ENCODE measurements at places on chromosomes 2 and 18. TPM values are rescaled to one million over a fixed set of nuclear protein-coding genes. Genes with fewer than 3 reads are reported as not detected.

GRCh38 chr2:39620067-39620466 lies 45.6 kb upstream of the TMEM178A start:
- H3K36me3 ChIP-seq: no peaks in the 10 kb centered on the region
- no peaks in the 10 kb centered on the region for H3K27me3 ChIP-seq
- H3K27ac ChIP-seq: no peak overlapping the region

- DNase-seq: no peak
- H3K27ac ChIP-seq: no peak overlapping the region
- no peaks in the 10 kb centered on the region for H3K36me3 ChIP-seq
- no peak overlapping the region for H3K4me3 ChIP-seq
- H3K4me1 ChIP-seq: no peaks in the 10 kb centered on the region
Observed at GRCh38 chr2:158297606-158298005, 158.9 kb downstream of the CCDC148 start.

DNA sequence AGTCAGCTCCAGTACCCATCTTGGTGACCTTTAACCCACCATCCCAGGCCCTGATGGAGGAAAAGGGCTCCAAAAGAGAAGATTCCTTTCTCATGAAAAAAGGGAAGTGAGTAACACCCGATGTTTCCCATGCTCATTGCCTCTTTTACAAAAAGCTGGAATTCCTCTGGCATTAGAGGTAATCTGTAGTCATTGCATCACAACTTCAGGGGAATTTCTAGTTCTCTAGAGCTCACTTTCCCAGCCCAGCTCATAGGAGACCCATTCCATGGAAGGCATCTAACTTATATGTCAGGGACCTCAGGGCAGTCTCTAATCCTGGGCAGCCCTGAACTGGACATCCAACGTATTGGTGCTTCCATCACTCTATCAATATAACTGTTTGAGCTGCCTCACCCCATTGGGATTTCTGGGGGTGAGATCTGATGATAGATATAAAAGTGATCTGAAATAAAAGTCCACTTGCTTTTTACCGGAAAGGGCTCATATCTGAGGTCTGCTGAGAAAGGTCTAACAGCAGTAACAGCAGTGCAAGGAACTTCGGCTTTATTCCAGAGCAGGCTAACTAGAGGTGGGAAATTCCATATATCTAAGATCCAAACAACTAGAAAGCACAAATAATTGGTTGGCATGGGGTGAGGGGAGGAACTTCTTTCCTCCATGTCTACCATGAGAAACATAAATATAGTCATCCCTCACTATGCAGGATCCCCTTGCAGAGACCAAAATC lies 106.1 kb downstream of the ETAA1 start:
- H3K36me3 ChIP-seq: no peaks in the 10 kb centered on the region
- no peak for DNase-seq
- H3K4me1 ChIP-seq: no peaks in the 10 kb centered on the region
- H3K27ac ChIP-seq: no peak overlapping the region

DNA sequence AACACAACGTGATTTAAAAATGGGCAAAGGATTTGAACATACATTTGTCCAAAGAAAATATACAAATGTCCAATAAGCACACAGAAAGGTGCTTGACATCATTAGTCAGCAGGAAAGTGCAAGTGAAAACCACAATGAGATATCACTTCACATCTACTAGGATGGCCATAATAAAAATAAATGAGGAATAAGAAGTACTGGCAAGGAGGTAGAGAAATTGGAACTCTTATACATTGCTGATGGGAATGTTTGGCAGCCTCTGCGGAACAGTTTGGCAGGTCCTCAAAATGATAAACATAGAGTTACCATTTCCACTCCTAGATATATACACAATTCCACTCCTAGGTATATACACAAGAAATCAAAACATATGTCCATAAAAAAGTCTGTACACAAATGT lies 51.0 kb upstream of the PGAP1 start:
- H3K27ac ChIP-seq: no peak overlapping the region
- no peaks in the 10 kb centered on the region for H3K36me3 ChIP-seq
- H3K4me3 ChIP-seq: no peak overlapping the region
- H3K27me3 ChIP-seq: no peaks in the 10 kb centered on the region
- no peak for DNase-seq

DNA sequence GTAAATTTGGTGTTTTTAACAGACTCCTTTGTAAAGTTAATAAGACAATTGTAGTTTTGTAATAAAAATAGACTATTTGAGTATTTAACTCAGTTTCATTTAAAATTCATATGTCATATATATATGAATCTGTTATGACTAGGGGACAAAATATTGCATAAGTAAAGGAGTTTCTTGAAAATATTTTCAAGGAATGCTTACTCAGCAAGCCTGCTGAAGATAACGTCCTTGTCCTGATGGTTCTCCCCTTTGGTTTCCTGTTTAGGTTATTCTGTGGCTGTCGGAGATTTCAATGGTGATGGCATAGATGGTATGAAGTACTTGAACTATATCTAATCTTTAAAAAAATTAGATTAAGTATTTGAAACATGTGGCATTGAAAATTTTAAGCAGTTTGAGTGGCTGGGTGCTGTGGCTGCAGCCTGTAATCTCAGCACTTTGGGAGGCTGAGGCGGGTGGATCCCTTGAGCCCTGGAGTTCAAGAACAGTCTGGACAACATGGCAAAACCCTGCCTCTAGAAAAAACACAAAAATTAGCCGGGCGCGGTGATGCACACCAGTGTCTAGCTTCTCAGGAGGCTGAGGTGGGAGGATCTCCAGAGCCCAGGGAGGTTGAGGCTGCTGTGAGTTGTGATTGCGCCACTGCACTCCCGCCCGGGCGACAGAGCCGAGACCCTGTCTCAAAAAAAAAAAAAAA lies 47.1 kb downstream of the ITGAV start:
- DNase-seq: no peak
- H3K4me3 ChIP-seq: no peak overlapping the region
- H3K27me3 ChIP-seq: no peaks in the 10 kb centered on the region
- H3K36me3 ChIP-seq: peaks cover 2% of the 10 kb centered on the region
- no peak overlapping the region for H3K27ac ChIP-seq

DNA sequence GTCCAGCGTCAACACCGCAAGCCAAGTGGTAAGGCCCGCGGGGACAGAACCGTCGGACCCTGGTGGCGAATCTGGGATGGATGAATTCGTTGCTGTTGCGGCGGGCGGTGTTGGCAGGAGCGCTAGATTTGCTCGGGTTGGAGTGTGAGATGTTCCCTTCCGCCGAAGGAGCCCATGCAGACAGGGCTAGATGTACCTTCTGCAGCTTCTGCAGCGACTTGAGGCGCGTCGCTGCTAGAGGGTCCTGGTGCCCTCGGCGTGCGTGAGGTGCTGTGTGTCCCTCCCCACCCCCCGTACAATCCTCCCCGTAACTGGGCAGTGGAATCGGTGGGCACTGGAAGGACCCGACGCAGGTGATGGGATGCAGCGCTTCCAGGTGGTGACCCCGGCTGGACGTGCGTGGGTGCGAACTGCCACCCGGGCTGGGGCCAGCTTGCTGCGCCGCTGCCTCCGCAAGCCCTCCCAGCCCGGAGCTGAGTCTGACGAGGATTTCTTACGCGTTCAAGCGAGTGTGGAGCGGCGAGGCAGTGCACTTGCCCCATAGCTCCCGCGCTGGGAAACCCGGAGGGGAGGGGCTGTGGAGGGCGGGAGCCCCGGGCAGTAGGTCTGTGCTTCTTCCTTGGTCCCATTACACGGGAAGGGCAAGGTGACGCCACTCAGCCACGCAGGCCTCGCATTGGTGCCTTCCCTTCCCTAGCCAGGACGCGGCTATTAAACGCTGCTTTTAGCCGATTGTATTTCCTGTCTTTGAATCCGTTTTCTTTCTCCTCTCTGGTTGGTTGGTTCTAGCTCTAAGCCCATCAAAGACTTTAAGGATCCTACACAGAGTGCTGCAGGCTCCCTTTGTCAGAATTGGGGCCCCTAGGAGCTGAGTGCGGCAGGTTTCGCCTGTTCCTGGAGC lies 34.2 kb downstream of the CHRNA1 start:
- H3K27me3 ChIP-seq: no peaks in the 10 kb centered on the region
- H3K4me3 ChIP-seq: peak overlapping the region; percentile 29
- no peaks in the 10 kb centered on the region for H3K36me3 ChIP-seq
- DNase-seq: peak; percentile 49
- no peak overlapping the region for H3K27ac ChIP-seq

DNA sequence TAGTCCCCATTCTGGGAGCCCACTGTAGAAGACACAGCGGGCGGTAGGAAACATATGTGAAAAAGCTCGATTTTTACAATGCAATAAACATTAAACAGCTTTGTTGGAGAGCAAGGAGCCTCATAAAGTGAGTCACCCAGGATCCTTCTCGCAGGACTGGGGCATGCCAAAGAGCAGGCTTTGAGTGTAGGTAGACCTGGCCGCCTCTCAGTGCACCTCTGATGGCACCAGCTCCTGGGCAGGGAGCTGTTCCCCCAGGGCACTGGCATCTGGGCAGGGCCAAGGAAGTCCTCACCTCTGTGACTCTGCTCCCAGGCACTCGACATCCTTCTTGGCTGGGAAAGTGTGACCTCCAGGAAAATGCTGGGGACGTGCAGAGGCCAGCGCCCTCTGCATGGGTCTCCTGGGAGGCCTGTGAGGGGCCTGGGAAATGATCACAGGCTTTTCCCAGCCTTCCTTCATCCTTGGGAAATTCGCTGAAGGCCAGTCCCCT lies 94.2 kb downstream of the POLR1A start:
- DNase-seq: peak; percentile 32
- no peaks in the 10 kb centered on the region for H3K36me3 ChIP-seq
- H3K4me3 ChIP-seq: no peak overlapping the region

DNA sequence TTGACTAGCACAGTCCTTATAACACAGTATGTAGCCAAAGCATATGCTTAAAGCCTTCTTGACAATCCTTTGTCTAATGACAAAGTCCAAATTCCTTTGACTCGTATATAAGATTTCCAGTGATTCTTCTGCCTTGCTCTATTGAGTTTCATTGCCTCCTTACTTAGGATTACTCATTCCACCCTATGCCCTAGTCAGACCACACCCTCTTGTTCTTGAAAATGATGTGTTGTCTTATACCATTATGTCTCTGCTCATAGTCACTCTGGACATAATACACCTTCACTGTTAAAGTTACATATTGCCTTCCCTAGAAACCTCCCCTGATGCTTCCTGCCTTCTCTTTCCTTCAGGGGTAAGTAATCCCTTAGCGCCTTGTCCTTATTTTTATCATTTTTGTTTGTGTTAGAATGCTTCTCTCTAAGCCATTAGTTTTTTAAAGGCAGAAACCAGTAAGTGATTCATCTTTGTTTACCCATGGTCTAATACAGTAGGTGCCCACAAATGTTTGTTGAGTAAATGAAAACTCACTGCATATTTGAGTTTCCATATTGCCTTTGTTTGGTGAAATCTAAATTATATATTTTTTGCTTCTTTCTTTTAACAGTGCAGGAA lies 19.3 kb downstream of the GPD2 start:
- no peak overlapping the region for H3K27ac ChIP-seq
- no peak overlapping the region for H3K4me3 ChIP-seq
- H3K27me3 ChIP-seq: no peaks in the 10 kb centered on the region
- DNase-seq: no peak
- no peaks in the 10 kb centered on the region for H3K4me1 ChIP-seq

DNA sequence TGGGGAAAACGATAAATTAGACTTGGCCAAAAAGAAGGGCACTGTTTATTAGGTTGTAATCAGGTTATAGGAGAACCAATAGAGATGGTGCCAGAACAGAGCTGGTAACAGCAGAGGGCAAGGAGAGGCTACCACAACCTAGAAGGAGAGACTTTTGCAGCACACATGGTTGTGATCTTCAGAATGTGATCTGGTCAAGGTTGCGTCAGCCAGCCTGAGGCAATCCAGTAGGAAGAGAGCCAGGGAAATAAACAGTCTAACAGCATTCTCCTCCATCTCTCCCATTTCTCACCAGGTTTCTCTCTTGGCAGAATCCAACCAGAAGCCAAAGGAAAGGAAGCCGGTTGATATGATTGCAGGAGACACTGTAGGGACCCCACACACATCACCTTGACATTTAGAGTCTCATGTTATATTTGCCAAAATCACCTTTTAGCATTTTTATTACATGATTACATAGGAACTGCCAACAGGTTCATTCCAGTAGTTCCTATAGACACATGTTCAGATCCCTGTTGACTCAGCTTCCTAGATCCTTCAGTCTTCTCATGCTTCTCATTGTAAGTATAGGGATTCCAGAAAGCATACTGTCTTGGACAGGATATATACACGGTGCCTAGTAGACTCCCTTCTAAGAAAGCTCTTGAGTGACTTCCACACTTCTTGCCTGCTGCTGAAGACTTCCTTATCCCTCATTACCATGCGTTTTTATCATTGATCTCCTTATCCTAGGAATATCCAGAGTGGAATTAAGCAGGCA lies 17.6 kb upstream of the SPATS2L start:
- H3K36me3 ChIP-seq: no peaks in the 10 kb centered on the region
- H3K4me1 ChIP-seq: no peaks in the 10 kb centered on the region
- no peak overlapping the region for H3K4me3 ChIP-seq
- no peaks in the 10 kb centered on the region for H3K27me3 ChIP-seq
- DNase-seq: no peak

- no peak overlapping the region for H3K4me3 ChIP-seq
- no peak for DNase-seq
- no peaks in the 10 kb centered on the region for H3K27me3 ChIP-seq
- H3K4me1 ChIP-seq: no peaks in the 10 kb centered on the region
Observed at GRCh38 chr18:64287926-64288325, 139.0 kb upstream of the LINC00305 start.

DNA sequence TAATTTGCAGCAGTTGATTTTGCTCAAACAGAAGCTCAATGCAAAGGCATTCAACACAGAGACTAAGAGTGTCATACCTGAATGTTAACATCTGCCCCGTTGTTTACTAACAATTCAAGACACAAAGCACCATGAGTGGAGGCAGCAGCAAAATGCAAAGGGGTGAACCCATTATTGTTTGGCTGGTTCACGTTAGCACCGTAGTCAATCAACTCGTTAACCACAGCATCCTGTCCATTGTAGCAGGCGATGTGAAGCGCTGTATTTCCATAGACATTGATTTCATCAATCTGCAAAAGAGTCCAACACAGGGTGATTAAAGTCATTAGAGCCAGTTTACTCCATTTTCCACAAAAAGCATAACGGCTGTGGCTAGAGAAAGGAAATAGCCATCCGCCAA lies 189.3 kb downstream of the ANKRD44 start:
- H3K27ac ChIP-seq: no peak overlapping the region
- H3K27me3 ChIP-seq: no peaks in the 10 kb centered on the region
- no peak for DNase-seq

- H3K27me3 ChIP-seq: no peaks in the 10 kb centered on the region
- no peaks in the 10 kb centered on the region for H3K36me3 ChIP-seq
- no peak for DNase-seq
- H3K4me1 ChIP-seq: no peaks in the 10 kb centered on the region
- H3K27ac ChIP-seq: no peak overlapping the region
Observed at GRCh38 chr2:145723872-145724271, 1204.0 kb upstream of the ZEB2 start.

The CELF4 gene
- total RNA-seq: not detected

The MEP1B gene
- not detected for total RNA-seq

The ARHGAP25 gene
- total RNA-seq: 6.8 TPM
